ENCODE measurements at places on chromosomes 7 and 10.

DNA sequence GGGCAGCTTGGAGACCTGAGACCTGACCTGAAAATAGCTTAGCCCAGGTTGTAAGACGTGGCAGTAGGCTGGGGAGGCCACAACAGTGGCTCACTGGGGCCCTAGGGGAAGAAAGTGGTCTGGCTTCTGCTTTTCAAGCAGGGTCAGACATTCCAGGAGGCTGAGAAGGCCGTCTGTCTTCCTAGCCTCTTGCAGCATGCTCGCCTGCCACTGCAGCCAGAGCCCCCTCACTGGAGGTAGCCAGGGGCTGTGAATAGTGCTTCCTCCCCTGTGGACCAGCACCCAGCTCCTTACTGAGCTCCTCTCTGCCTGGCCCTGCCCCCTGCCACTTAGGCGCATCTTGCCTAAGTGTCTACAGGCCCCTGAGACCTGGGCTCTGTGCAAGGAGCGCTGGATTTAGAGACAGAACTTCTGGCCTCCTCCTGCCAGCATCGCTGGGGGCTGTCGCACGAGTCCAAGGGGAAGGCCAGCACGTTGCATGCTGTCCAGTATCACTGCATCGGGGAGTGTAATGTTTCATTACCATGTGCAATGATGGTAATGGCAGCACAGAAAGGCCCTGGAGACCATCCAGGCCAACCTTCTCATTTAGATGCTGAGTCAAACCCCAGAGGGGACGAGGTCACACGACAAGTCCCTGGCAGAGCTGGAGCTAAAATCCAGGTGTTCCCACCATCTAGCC lies 12.7 kb downstream of the ZMIZ1 start:
- DNase-seq: peak; percentile 67

GRCh38 chr10:484925-485661 lies 204.4 kb downstream of the DIP2C start:
- no peak for DNase-seq

GRCh38 chr7:2100278-2101208 lies 132.2 kb downstream of the MAD1L1 start:
- no peak for DNase-seq

DNA sequence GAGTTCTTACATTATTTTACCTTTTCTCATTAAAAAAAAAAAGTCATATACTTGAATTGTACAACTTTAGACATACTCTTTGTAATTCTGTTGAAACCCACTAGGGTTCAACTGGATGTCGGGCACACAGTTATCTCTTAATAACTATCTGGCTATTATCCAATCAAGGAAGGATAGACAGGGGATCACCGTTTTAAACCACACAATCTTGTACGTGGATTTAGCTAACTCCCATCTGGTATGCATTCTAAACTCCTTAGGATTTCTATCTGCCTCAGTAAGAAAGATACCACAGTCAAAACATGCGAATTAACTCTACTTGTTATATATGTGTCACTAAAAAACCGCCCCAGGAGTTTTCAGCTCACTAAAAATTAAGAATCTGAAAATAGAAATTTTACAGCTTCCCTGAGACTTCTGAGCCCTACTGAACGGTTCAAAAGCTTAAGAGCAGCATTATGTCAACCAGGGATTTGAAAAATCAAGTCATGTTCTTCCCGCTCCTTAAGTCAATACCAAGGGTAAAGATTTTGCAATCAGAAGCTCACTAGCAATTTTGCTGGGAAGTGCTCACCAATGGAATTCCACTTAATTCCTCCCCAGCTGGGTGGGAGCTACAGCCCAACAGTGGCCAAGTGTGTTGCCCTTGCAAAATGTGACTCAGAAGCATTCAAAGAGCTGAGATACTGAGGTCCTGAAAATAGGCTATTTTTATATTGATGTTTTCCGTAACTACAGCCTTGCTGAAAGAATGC lies 267.0 kb downstream of the FRMD4A start:
- DNase-seq: no peak

DNA sequence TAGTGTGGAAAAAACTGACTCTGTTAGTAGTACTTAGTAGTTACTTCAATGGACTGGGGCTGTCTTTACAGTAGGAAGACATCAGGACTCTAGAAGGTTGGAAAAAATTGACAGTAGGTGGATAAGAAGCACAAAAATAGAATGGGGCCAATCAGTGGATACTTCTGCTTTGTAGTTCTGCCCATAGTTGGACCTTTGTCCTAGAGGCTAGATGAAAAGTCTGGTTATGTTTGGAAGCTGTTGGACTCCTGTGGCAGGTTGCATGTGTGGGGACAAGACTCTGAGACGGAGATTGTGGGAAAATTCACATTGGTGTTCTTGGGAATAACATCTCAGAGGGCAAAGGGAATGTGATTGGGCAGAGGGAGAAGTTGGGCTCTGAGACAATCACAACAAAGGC lies 18.6 kb upstream of the KBTBD2 start:
- no peak for DNase-seq

GRCh38 chr7:141045126-141045841 lies 28.6 kb upstream of the TMEM178B start:
- DNase-seq: peak; percentile 89

DNA sequence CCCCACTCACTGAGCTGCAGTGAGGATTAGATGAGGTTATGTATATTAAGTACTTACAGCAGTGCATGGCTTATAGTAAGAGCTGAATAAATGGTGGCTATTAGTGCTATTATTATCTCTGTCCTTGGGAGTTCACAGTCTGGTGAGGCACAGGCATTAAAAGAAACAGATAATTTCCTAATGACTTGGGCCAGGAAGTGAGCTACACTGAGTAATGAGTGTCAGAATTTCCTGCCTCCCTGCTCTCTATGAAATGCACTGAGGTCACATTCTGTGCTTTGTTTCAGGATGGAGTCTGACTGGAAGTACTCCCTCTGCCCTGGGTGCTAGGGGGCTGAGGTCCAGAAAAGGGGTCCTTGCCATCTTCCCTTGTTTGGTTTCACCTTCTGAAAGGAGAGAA lies 48.7 kb upstream of the LOXL4 start:
- no peak for DNase-seq

DNA sequence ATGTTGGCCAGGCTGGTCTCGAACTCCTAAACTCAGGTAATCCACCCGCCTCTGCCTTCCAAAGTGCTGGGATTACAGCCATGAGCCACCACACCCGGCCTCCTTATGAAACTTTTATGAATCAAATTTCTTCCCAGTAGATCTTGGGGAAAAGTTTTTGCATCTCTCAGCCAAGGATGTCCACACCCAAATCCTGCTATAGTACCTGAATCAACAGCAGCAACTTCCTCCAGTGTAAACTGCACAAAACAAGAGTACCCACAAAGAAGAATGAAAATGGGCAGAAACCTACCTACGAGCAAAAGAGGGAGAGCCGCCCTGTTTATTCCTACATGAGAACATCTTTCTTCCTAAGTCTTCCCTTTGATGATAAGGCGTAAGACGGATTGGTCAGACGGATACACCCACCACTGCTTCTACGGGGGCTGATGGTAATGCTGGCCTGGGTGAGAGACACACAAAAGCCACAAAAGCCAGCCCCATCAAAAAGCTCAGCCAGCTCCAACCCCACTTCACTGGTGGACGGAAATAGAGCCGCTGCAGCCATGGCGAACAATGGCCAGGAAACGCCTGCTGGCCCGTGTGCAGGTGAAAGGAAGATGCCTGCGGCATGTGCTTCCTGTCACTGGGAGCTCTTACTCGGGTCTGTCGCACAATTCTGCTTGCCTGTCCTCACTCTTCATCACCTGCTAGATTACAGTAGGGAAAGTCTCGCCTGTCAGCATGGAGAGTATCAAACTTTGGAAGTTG lies 10.4 kb downstream of the JCAD start:
- DNase-seq: no peak

- no peak for DNase-seq
Measured at GRCh38 chr7:44403176-44403759, 77.9 kb upstream of the CAMK2B start.

GRCh38 chr10:76080991-76081390 lies 649.6 kb downstream of the LRMDA start:
- DNase-seq: peak; percentile 44
